Stimulated activated CD4-positive, alpha-beta T cell treated with anti-CD3 and anti-CD28 coated beads, Interleukin-12 subunit alpha, Interleukin-12 subunit beta, amount 100 ng/mL, for 4 hours (primary cell): ENCODE measurements at places on chromosomes 6 and 20.

GRCh38 chr20:58700121-58700821 lies 7.7 kb downstream of the NPEPL1 start:
- no peak for DNase-seq

DNA sequence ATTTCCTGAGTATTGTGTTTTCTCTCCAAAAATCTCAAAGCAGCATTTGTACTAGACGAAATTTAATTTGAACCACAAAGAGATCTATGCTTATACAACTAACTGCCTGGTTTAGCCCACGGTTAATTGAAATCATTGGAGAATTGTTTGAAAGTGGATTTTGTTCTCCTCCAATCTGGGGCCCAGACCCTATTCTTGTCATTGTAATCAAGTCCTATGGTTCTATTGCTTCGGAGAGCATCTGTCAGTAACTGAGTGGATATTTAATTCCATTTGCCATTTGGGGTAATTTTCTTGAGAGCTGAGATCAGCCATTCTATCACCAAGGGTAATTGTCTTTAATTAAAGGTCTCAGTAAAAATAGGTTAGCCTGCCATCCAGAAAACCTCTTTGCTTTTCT lies 117.0 kb upstream of the KCNG1 start:
- no peak for DNase-seq

DNA sequence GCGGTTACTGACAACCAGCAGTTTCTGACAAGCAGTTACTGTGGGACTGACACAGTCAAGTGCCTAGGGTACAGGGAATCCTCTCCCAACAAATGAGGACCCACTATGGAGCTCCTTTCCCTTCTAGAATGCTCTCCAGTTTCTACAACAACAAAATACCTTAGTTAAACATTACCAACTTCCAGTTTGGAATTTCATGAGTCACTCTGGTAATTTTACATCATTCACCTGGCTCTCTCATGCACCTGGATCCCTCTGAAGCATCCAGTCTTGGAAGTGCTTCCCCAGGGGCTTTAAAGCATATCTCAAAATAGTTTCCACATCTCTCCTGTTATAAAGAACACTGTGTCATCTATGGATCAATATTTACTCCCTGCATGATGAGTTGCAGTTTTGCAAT lies 286.7 kb upstream of the SPTLC3 start:
- DNase-seq: no peak

DNA sequence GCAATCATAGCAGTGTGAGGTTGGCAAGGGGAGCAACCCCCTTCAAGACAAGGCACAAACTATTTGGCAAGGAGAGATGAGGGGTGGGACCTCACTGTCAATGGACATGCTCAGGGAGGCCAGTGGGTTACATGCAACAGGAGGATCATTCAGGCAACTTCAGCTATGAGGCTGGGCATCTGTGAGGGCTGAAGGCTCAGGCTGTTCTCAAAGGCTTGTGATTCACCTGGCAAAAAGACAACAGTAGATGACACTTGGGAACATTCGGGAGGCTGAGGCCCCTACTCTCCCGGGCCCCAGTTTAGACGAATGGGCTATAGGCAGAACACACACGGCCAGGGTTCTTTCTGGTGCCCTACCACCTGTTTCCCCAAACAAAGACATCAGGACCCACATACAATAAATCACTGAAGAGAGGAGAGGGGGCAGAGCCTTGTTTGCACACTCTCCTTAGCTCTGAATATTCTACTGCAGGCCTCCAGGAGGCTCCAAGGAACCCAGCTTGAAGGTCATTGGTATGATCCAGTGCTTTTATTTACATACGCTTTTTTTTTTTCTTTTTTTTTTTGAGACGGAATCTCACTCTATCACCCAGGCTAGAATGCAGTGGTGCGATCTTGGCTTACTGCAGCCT lies 7.9 kb downstream of the TUBB start:
- no peak for DNase-seq

- no peak for DNase-seq
These were observed 36.2 kb downstream of the SNX5 start for GRCh38 chr20:17932396-17932795.

GRCh38 chr6:136612666-136613389 lies 62.6 kb upstream of the MAP7 start:
- no peak for DNase-seq

GRCh38 chr6:47502920-47503319 lies 25.3 kb downstream of the CD2AP start:
- DNase-seq: no peak

DNA sequence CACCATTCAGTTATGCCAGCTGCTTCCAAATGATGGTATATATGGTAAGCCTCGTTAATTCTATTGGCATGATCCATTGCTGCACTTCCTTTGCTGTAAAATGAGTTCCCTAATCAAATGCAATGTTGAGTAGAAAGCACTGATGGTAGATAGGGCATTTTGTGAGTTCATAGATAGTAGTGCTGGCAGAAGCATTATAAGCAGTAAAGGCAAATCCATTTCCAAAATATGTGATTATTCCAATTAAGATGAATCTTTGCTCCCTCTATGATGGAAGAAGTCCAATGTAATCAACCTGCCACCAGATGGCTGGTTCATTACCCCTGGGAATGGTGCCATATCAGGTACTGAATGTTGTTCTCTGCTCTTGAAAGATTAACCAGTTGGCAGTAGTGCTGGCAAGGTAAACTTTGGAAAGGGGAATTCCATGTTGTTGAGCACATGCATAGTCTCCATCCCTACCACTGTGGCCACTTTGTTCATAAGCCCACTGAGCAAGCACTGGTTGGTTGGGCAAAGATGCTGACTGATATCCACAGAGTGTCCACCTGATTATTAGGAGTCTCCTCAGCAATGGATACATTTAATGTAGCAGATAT lies 5.6 kb upstream of the TBPL1 start:
- no peak for DNase-seq

- no peak for DNase-seq
These were observed 4.8 kb upstream of the GTF2H4 start for GRCh38 chr6:30903236-30903635.

DNA sequence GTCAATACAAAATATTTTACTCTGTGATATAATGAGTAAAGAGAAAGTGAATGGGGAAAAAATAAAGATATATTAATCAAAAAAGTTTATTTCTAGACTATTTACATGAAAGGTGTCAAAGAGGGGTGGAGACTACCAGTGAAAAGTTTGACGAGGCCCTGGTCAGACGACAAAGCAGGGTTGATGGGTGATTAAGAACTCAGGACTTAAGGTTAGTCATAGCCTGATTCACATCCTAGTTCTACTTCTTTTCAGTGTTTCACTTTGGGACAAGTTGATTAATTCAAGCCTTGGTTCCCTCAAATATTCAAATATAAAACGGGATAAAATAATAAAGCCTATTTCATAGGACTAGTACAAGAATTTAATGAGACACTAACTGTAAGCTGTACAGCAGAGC lies 178.2 kb upstream of the HS3ST5 start:
- no peak for DNase-seq

DNA sequence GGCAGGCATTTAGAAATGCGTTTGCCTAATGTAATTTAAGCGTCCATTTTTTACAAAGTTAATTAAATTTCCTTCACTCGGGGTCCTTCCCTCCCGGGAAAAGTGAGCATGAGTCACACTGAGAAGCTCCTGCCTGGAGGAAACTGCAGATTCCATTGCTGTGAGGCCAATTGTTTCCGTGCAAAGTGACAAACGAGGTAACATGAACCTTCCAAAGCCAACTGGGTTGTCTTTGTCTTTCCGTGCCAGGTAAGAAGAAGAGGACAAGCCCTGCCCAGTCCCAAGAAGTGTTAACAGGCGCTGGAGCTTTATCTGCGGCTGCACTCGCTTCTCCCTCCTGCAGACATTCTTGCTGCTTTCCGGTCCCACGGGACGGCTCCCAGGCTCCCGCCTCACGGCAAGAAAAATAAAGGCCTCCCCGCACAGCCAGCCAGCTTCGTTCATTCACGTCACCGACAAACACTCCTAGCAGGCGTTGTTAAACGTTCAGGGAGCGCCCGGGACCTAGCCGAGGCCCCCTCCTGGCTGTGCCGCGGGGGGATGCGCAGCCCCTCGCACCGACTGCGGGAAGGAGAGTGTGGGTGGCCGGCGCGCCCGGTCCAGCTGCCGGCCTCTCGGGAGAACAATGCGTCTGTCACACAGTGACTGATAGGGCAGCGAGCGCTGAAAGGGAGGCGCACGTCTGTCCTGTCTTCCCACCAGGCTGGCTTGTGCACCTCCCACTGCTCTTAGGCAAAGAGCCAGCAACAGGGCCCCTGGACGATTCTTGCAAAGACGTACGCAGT lies 61.5 kb upstream of the HDDC2 start:
- no peak for DNase-seq

DNA sequence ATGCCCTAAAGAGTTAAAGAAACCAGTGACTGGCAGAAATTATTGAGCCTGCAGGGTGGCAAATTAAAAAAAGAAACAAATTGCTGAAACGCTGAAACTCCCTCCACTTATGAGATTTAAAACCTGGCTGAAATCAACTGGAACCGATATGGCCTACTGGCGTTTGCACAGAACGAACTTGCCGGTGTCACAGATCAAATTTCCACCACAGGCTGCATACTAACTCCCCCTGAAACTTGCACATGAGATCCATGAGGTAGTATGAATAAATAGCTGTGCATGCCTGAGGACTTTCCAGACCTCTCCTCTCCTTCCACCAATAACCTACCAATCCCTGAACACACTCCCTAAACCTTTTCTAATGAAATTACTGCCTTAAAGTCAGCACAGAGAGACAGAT lies 150.4 kb downstream of the RNGTT start:
- no peak for DNase-seq

DNA sequence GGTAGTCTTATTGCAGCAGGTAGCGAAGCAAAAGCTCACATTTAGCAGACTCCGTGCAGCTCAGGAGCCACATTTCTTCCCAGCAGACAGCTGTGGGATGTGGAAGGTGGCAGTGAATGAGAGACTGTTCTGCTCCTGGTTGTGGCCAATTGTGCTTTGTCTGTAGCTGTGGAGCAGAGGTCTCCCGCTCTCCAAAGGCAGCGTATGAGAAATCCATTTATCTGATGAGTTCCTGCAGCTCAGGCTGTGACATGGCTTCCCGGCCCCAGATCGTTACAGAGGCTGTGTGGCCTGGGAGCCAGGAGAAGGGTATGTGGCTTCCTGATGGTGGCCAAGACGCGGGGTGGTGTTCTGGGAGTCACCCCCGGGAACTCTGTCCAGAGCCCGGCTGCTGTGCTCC lies 64.5 kb upstream of the KIF16B start:
- DNase-seq: no peak

DNA sequence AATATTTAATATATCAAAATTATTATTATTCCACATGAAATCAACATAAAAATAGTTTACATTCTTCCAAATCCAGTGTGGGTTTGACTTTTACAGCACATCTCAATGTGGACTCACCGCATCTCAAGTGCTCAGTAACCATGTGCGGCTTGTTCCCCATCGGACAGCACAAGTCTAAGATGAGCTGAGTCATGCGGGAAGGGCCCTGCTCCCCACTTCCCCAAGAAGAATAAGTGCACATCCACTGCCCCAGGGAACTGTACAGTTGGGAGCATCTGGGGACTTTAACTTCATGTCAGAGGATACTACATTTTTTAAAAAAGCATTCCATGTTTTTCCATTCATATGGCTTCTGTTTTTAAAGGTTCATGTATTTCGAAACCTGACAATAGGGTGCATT lies 325.6 kb downstream of the BTBD3 start:
- no peak for DNase-seq

- no peak for DNase-seq
These were observed 36.4 kb downstream of the RIPOR3 start for GRCh38 chr20:50654904-50655303.

- DNase-seq: no peak
These were observed 12.9 kb upstream of the UQCC2 start for GRCh38 chr6:33724102-33725023.

DNA sequence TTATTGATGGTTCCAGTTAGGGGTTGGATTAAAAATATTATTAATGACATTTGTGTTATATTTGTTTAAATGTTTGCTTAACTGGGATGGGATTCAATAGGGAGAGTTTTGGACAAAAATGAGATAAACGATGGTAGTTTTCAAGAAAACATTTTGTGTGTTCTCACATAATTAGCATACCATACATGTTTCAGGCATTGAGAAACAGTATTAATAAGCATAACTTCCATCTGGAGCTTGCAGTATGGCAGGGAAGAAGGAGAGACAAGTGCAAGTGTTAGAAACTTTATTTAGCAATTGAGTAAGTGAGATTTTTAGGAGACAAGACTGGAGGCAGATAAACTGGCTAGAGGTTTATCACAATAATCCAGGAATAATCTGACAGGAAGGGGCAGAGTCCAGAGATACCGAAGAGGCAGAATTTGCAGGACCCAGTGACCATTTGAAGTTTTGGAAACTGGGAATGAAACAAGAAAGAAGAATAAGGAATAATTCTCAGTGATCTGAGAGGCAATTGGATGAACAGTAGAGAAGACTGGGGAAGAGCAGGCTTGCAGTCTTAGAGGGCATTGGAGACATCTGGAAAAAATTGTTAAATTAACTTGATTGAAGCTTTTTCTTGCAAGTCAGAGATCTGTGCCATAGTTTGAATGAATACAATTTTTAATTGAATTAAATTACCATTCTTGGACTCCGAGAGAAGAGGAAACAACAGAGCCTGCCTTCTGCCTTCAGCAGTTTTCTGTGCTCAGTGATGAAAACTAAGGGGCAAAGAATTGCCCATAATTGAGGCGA lies 73.0 kb upstream of the PTCHD4 start:
- no peak for DNase-seq

- DNase-seq: no peak
These were observed 47.4 kb downstream of the RBM38 start for GRCh38 chr20:57438552-57438951.

GRCh38 chr6:139595183-139595582 lies 220.7 kb upstream of the CITED2 start:
- DNase-seq: no peak

GRCh38 chr6:14516956-14517355 lies 399.4 kb downstream of the CD83 start:
- no peak for DNase-seq

GRCh38 chr20:17558941-17559304 lies 11.0 kb upstream of the DSTN start:
- DNase-seq: no peak

GRCh38 chr20:57147185-57147584 lies 119.3 kb downstream of the BMP7 start:
- DNase-seq: no peak

GRCh38 chr6:132483779-132484679 lies 28.9 kb downstream of the STX7 start:
- peak; percentile 7 for DNase-seq

- no peak for DNase-seq
These were observed 23.1 kb upstream of the ZMYND8 start for GRCh38 chr20:47379433-47380150.

DNA sequence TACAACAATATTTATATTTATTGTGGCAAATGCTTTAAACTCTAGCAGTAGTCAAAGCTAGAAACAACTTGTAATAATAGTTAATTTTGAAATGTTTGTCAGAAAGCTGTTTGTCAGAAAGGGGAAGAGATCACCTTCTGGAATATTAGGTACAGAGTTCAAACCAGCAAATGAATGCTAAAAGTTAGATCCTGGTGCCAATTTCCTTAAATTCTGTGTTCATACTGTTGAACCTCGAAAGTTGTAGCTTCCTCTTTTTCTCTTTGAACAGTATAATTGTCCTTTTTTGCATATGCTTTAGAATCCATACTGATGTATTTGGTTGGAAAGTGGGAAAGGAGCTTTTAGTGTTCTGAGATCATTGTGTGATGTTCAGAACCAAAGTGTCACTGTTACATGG lies 22.4 kb downstream of the ITCH start:
- DNase-seq: no peak
